RWPE2 (cell line): ENCODE measurements at places on chromosomes 7 and 10.

DNA sequence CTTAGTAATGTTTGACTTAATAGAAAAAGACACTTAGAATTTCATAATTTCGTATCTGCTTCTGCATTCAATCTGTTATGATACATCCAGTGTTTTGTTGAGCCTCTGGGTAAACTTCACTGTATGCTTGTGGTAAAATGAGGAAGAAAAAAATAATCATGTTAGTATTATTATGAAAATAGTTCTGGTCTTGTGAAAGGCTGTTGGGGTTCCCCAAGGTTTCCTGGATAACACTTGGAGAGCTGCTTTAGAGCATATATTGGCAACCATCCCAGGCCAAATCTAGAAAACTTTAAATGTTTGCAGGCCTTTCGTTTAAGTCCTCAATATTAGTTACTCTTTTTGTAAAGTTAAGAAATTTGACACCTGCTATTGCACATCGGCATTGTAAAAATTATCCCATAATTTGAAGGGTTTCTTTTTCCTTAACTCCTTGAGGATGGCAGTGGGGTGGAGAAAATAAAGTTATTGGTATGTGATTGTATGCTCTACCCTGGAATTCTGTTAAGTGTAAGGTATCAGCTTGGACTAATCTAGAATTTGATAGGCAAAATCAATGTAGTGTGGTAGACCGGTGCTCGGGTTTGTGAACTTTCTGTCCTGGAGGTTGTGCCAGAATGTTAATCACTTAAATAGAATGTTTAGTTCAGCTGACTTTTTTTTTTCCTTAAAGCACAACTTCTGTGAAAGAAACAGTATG is 54.5 kb downstream of the WAC start:
- DNase-seq = no peak

DNA sequence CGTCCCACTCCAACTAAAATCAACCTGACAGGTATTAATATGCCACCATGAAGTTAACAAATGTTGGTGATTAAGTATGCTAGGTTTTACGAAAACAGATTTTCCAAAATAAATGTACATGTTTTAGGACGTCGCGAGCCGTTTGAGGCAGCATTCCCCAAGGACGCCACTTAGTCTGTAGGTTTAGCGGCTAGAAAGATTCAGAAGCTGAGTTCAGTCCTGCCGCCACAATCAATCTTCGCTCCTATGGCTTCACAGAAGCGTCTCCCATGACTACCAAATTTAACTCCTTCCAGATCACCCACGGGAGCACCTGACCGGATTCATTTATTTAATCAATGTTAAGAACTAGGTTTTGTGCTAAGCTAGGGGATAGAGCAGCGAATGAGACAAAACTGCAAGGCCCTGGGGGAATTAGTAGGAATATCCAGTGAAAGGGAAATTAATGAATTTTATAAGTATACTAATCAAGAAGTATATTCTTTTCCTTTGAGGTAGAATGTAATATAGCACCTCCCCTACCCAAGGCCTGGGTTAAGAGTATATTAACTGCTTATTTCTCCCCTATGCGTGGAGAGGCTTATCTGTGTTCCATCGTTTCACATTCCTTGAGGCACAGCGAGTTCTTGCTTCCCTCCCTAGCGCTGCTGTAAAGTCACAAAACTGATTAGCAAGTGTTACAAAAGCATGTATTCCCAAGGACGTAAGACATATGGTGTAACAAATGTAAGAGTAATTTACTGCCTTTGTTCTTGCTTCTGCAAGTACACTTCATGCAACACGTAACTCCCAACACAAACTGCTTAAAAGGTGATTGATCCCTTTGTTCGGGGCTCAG is 994 bp upstream of the CYP51A1 start:
- no peak for DNase-seq

- no peak for DNase-seq
These were observed 84.8 kb upstream of the CCNY start for GRCh38 chr10:35251373-35252100.

DNA sequence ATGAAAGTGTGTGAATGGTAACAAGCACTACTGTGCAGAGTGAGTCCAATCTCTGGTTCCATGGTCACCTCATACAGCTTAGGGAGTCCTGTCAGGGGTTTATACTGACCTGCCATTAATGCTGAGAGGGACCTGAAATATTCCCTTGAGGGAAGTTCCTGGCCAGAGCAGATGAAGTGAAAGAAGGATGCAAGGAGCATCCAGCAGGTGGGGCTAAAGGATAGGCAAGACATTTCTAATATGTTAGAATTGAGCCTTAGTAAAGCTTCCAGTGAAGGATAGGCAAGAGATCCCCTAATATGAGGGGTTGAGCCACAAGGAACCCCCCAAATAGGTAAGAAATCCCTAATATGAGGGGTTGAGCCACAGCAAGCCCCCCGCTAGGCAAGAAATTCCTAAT is 25.5 kb upstream of the FAM221A start:
- DNase-seq = no peak

DNA sequence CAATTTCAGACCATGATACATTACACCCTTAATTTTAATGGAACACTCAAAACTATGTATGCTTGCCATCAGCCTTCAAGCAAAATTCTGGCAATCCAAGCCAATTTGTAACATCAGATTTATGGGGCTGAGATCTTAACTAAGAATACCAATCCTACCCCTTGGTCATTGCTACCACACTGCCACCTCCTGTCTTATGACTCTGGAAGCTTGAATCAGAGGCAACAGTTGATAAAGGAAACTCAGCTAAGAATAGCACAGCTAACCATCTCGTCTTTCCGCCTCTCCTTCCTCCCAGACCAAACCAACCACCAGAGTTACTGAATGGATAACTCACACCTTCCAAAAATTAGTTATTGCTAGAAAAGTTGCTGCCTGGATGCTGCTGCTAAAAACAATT is 7.4 kb downstream of the IGF2BP3 start:
- no peak for DNase-seq

DNA sequence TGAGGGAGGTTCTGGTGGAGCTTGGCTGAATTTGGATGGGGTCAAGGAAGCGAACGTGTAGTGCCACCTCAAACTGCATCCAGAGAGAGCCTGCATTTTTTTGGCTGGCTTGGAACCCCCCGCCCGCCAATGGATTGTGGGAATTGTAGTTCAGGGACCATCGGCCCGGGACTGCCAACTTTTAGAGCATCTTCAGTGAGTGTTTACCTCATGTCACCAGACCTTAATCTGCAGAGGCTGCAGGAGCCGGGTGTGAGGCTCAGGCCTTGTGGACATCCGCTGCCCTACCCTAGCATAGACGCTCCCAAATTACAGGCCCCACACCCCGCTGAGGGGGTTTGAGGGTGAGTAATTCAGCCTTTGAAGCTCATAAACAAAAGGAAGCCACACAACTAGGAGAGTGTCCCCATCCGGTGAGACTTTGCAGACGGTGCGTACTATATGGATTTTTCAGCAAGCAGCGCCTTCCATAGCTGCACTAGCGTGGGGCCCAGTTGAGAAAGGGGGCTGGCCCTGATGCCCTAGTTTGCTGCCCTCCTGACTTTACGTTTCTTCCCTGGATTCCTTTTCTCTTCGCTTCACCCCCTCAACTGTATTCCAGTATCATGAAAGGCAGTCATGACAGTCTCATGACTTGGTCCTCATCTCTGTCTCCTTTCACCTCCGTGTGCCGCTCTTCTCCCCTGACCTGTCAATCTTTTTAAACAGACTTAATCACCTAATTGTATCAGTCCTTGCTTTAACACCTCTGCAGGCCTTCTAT is 717 bp downstream of the CNPY4 start:
- no peak for DNase-seq

DNA sequence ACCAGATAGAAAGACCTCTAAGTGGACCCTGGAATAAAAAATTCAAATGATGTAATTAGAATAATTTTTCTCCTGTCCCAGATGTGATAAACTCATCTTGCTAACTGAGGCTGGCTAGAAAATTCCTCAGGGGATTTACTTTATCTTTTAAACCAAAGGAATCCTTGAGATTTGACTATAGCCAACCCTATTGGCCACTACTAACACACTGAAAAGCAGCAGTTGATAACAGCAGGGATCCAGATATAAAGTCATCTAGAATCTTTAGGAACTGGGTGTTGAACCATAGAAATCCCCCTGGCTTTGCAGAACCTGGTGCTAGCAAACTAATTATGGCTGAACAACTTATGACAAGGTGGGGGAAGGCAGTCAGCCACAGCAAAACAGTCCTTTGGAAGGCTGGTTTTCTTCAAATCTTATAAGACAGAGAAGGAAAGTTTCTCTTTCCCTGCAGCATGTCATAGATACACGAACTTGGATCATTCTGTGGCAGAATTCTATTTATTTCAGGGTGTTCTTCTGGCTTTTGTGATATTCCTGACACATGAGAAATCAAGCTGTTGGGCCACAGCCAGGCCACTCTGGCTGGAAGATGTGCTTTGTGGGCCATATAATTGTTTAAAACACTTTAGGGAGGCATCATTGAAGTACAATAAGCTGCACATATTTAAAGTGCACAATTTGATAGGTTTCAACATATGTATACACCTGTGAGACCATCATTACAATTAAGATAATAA is 643.6 kb downstream of the SORCS3 start:
- no peak for DNase-seq

GRCh38 chr10:75407713-75408508 is 6.3 kb upstream of the ZNF503 start:
- DNase-seq = no peak

DNA sequence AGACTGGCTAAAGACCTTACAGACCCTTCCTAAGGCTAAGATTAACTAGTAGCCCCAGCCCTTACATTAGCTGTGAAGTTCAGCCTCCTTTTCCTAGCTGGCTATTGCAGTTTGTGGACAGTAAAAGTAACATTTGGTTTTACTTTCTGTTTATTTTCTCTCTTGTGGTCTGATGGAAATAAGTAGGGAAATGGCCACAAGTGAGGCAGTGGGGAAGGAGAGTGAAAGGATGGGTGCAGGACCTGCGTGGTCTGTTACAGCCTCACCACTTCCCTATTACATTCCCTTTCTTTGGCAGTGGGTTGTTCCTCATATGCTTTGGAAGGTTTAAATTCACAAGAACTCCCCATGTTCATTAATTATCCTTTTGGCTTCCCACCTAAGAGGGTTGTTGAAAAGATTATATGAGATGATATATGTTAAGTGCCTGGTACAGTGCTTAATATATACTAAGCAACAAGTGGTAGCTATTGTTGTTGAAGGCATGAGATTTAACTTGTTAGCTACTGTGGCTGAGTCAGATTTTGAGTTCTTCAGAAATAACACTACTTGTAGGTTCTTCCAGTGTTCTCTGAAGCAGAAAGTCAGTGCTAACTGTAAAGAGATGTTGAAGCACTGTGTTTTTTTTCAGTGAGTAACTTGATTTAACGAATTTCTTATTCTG is 181.7 kb downstream of the ST7 start:
- no peak for DNase-seq

GRCh38 chr7:30896783-30897637 is 14.6 kb upstream of the AQP1 start:
- no peak for DNase-seq

DNA sequence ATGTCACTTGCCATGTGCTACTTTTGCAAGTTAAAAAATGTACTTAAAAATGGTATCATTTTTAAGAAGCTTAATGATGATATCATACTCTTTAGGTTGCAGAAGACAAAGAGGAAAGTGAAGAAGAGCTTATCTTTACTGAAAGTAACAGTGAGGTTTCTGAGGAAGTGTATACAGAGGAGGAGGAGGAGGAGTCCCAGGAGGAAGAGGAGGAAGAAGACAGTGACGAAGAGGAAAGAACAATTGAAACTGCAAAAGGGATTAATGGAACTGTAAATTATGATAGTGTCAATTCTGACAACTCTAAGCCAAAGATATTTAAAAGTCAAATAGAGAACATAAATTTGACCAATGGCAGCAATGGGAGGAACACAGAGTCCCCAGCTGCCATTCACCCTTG is 6.1 kb downstream of the LMOD2 start:
- DNase-seq = no peak

- DNase-seq = no peak
These were observed 68.7 kb downstream of the EGFR start for GRCh38 chr7:55087521-55087961.

- DNase-seq = no peak
These were observed 53.0 kb downstream of the PHYHIPL start for GRCh38 chr10:59229441-59229840.

DNA sequence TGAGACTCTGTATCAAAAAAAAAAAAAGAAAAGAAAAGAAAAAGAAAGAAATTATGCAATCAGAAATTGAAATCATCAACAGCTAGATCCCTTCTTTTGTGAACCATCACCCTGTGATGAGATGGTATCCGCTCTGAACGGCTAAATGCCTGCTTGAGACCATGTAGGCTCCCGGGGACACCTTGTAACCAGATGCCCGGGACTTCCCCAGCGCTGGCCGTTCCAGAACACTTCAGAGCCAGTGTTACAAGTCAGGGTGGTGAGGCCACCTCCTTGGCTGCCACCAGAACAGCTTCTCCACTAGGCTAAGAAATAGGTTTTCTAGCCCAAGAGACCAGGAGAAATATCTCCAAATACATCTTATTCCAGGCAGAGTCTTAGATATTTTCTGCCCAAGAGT is 119.4 kb upstream of the SH2B2 start:
- no peak for DNase-seq

- no peak for DNase-seq
These were observed 354.5 kb downstream of the FGFR2 start for GRCh38 chr10:121243609-121244241.

DNA sequence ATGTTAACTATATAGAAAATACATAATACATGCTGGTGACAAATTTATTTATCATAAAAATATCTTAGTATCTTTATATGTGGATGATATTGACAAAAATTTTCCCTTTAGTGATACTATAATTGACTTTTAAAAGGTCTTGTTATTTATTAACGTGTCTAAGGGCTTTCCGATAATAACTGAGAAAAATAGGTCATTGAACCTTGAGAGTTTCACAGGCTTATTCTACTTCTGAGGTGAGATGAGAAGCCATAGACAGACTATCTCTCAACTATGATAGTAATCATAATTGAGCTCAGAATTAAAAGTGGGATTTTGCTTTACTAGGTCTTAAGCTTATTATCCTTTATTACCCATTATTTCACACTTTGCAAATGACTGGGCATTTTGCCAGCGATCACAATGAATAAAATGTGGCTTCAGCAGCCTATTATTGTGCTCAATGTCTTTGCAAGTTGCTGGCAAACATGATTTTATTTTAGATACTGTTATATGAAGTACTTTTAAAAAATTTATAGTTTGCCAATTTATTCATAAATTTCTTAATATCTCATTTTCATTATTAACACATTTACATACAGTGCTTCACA is 574.5 kb downstream of the ZWINT start:
- DNase-seq = no peak

- DNase-seq = no peak
These were observed 33.9 kb downstream of the SGPL1 start for GRCh38 chr10:70849582-70850016.

- no peak for DNase-seq
These were observed 147.5 kb downstream of the SEMA3D start for GRCh38 chr7:85039196-85039923.
